NAMALWA (cell line): ENCODE measurements at places on chromosomes 3 and 15.

DNA sequence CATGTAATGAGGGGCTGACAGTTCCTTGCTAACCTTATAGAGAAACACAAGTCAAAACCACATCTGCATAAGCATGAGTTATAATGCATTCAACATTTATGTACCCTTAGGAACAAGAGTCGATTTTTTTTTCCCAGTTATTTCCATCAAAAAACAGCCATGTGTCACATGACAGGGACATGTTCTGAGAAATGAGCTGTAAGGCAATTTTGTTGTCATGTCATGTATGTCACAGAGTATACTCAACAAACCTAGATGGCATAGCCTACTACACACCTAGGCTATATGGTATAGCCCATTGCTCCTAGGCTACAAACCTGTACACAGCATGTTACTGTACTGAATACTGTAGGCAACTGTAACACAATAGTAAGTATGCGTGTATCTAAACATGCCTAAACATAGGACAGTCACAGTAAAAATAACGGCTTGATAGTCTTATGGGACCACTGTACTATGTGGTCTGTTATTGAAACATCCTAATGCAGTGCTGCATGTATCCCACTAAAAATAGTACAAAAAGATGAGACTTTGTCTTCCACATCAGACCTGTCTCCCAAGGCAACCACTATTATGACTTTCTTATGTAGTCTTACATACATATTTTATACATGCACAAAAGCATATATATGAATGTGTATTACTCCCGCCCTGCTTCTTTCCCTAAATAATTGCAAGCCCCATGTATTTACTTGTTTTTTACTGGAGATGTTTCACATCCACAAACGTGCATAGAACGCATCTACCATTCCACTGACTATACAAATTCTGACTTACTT lies 34.9 kb downstream of the LINS1 start:
- no peak for DNase-seq

DNA sequence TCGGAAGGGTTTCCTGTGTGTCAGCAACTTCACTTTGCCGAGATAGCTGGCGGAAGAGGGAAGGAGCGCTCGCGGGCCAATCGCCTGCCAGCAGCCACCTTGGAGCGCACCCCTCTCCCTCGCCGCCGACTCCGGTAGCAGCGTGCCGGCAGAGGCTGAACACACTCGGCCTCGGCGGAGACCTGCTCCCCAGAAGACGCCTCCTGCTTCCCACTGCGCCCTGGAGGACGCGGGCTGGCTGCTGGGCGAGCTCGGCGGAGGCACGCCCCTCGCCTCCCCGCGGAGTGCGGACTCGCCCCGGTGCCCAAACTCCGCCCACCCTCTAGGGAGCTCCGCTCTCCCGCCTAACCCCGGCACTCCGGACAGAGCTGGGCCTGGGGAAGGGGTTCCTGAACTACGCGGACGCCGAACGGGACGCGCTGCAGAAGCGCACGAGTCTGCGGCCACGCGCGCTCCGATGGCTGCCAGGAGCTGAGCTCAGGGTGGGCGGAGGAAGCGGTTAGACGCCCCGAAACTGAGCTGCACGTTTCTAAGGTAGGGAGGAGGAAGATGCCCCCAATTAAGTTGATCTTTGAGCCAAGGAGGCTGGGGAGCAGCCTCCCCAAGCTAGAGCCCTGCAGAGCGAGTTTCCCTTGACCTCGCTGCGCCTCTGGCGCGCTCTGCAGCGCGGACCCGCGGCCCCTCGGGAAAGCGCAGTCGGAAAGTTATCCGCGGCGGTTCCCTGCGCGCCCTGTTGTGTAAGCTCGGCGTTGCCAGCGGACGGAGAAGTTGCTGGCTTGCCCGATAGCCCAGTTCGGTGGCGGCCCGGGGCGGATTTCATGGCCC lies at the start of gene P2RY1:
Gene P2RY1 (plus strand): TSS at position 356 of the 825 bp plus-strand sequence. CDS start 652 bp downstream, outside the sequence.
- DNase-seq: no peak

- peak; percentile 9 for DNase-seq
Observed at GRCh38 chr3:82329300-82329699, 567.9 kb upstream of the GBE1 start.

- no peak for DNase-seq
Observed at GRCh38 chr15:60901647-60902046, 327.5 kb downstream of the RORA start.

GRCh38 chr3:78992400-78992799 lies 775.4 kb downstream of the ROBO1 start:
- DNase-seq: no peak

GRCh38 chr15:42879443-42879842 lies 41.1 kb downstream of the TTBK2 start:
- no peak for DNase-seq

DNA sequence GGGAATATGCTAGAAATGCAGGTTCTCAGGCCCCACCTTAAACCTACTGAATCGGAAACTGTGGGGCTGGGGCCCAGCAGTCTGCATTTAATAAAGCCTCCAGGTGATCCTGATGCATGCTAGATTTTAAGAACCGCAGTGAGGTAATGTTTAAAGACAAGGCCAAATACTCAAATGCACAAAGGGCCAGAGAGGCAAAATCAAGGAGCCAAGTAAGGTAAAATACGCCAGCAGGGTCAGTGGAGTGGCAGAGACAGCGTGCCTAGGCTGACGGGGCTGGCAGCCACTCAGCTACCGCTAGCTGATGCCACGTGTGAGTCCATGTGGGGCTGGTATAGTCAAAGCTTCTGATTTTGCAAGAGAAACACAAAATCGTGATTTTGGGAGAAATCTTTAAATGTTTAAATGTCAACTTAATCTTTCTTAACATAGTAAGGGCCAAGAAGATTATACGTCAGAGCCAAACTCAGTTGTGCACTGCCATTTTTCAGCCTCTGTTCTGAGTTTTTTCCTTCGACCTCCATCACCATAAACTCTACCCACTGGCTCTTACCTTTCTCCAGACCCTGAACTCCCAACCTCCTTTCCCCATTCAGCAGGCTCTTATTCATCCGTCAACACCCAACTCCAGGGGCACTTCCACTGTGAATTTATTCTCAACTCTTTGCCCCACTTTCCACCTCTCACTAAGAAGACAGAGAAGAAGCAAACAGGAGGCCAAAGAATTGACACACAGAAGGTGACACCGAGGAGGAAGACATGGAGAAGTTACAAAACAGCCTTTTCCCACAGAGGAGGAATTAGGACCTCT lies 136.6 kb upstream of the RAD18 start:
- DNase-seq: no peak

DNA sequence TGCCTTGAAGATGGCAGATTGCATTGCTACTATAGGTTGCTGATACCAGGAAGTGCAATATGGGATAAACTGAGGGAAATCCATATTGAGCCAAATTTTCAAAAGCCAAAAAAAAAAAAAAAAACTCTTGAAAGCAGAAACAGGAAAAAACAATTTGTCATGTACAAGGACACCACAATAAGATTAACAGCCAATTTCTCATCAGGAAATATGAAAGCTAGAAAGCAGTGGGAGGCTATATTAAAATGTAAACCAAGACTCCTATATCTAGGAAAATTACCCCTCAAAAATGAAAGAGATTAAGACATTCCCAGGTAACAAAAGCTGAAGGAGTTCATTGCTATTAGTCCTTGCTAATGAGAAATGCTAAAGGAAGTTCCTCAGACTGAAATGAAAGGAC lies 462.8 kb upstream of the DPH6 start:
- DNase-seq: no peak

DNA sequence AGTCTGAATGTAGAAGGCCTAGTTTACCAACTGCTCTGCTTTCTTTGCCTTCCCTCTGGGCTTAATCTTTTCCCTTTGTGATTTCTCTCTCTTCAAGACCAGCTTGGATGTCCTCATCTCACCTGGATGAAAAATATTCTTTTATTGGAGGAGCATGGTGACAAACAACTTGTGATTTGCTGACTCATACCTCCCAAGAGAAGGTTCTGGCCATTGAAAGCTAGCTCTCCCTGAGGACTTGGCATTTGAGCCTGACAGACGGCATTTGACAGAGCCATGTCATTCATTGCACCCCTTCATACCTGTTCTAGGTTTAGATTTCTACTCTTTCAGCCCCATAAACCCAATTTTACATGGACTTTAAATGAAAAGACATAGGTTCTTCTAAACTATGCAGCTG lies 33.3 kb downstream of the ATG7 start:
- DNase-seq: no peak

DNA sequence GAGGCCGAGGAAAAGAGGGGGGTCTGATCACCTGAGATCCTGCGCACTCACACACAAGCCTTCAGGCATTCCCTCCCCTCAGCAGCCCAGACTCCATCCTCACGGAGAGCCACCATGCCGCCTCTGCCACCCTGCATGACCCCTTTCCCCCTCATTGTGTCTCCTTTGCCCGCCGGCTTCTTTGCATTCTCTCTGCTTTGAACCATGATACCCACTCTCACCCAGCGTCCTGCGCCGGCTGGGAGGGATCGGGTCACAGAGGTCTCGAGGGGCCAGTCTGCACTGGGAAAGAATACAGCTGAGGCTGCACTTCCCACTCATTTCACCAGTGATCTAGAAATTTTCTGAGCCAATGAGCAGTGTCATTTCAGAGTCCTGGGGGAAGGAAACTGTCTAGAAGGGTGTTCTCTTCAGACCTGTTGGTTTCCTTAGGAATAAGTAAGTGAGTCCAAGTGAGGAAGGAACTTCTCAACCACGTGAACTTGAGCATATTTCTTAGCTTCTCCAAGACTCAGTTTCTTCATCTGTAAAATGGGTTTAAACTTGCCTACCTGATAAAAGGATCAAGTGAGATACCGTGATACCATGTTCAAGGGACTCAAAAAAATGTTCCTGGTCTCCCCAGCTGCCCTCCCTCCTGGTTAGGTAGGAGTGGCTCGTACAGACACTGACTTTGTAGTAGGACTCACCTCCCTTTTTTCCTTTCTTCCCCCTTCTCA lies 96.7 kb downstream of the TOP2B start:
- no peak for DNase-seq

- peak; percentile 39 for DNase-seq
Observed at GRCh38 chr3:71930056-71930991, 145.4 kb upstream of the PROK2 start.

DNA sequence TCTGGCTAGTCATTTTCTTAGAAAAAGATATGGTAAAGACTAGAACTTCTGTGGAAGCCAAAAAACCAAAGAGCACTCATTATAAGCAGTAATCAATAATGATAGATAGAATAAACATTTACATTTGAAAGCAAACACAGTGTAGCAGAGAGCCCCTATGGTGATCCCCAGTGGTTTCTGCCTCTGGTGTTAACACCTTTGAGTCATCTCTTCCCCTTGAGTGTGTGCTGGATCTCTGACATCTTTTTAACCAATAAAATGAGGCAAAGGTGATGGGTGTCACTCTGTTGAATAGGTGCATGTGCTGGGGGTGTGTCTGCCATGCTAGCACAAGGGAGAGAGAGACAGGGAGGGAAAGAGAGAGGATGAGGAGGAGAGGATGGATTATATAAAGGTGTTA lies 121.6 kb downstream of the TFG start:
- no peak for DNase-seq

DNA sequence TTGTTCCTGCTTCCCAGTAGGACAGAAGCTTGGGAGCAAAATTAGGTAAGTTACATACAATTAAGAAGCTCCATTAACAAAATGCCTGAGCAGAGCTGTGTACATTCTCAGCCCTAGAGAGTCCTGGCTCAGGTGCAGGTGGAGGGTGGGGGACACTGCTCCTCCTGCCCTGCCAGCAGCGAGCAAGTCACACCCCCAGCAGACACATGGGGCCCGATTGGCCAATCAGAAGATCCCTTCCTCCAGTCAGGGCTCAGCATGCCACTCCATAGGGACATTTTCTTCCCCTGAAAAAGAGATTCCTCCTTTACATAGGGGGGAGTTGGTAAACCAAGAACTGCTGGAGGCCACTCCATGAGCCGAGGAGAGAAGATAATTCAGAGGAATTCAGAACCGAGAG lies 62.1 kb downstream of the PLXNA1 start:
- peak; percentile 17 for DNase-seq

GRCh38 chr3:66473692-66474091 lies 27.1 kb downstream of the LRIG1 start:
- no peak for DNase-seq

DNA sequence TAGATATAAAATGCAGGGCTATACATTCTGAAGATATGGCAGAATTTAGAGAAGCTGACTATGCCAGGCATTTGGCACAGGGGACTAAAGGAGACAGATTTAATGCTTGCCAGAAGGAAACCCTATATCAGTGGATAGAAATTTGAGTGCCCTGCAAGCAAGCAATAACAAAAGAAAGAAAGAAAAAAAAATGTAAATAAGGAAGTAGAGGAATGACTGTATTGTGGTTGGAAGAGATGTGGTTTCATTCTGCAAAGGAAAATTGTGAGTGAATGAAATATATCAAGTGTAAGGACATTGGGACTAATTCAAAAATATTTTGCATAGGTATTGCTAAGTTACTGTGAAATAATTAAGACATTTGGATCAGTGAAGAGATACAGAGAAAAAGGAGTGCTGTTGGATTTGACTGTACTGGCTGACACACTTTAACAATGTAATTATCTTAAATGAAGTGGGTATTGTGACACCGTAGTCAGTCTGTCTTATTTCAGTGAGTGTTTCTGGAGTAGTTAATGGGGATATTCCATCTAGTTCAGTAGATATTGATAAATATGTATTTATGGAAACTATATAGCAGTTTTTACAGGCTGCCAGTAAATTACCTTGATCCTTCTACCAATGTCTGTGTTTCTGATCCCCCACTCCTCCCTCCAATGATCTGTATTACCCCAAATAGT lies 418.2 kb downstream of the CNTN4 start:
- no peak for DNase-seq

- DNase-seq: no peak
Observed at GRCh38 chr3:194035406-194036138, 100.4 kb upstream of the HES1 start.

DNA sequence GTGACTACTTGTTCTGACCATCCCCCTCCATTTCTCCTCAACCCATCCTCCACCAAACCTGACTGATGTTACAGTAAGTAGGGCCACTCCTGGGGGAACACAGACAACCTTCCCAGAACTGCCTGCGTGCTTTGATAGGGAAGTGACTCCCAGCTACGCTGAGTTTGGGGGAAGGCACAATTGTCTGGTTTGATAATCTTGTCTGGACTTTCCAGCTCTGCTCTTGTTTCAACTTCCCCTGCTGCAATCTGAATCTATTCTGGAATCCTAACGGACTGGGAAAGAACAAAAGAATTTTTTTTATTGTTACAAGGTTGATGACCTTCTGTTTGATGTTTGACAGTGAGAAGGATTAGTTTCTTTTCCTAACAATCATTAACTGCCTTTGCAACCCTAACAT lies 895.6 kb downstream of the ROBO1 start:
- no peak for DNase-seq

DNA sequence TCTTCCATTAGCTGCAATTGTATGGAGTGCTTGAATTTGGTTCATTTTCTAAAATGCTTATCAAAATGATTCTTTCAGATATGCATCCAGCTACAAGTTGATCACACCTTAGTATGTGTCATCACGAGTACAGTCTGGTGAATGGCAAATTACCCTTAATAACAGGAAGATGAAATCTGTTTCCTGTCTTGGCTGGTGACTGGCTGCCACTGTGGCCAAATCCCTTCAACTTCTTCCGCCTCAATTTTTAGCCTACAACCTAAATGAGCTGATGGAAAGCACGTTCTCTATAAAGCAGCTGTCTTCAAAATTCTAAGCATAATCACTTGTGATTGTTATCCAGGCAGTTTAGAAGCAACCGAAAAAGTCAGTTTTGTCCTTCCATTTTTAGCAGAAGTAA lies 387.1 kb upstream of the NECTIN3 start:
- DNase-seq: no peak
